ENCODE measurements at places on chromosomes 13 and 19. TPM values are rescaled to one million over a fixed set of nuclear protein-coding genes. Genes with fewer than 3 reads are reported as not detected.

C19orf73 gene
- polyA plus RNA-seq, result 0.74 TPM

TIMM50 gene
- polyA plus RNA-seq, result 77.8 TPM

CEACAM20 gene
- polyA plus RNA-seq, result not detected

ZNF266 gene
- polyA plus RNA-seq, result 48.4 TPM

FXYD1 gene
- 16.1 TPM for polyA plus RNA-seq

FFAR3 gene
- polyA plus RNA-seq, result not detected

ZNF443 gene
- polyA plus RNA-seq, result 12.8 TPM

FBXO27 gene
- 7.0 TPM for polyA plus RNA-seq

RFPL4AL1 gene
- not detected for polyA plus RNA-seq

ZNF714 gene
- polyA plus RNA-seq, result 20.7 TPM

GRCh38 chr19:51108805-51109146, 567 bp upstream of the CTU1 start:
- DNase-seq, result no peak

GRCh38 chr13:66402066-66402465, 828.1 kb downstream of the PCDH9 start:
- DNase-seq, result no peak

GRCh38 chr13:31962731-31963370, 68.7 kb upstream of the FRY start:
- no peak for DNase-seq

DNA sequence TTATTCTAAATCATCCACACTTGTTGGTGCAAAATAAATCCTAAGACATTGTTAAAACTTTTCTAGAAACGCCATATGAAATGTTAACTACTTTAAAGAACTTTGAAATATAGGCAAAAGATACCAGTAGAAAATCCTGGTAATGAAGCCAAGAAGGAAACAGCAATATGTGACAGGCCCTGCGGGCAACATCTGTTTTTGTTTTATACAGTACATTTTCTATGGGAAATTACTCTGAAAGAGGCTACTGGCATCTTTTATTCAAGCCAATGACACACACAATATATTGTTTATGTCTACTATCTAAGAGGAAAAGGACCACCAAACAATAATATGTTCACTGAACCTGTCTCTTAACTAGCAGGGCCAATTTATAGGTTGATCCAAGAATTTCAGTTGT, 829.7 kb downstream of the PCDH17 start:
- DNase-seq, result no peak

DNA sequence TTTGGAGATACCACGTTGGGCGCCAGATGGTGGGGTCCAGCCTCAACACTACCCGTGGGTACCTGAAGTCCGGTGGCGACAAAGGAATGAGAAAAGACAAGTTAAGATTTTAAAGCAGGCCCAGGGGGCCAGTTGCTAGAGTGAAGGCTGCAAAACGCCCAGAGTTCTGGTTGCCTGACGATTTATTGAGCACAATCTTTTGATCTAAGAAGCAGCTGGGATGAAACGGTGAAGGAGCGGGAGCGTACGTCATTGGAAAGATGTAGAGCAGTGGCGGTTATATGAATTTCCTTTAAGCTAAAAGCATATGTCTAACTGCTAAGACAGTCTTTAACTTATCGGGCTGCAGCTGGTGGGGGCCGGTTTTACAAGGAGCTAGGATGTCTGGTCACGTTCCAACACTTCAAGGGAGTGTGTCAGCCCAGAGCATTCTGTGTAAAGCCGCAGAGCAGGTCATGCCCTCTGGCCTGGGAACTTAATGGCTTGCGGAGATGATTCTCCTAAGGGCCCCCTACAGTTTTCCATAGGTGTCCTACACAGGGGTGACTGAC, 28.9 kb upstream of the EVI5L start:
- no peak for DNase-seq

GRCh38 chr13:20901668-20902437, 693 bp downstream of the XPO4 start:
- DNase-seq, result peak; percentile 9

GRCh38 chr19:33245948-33246708, 20.5 kb upstream of the SLC7A10 start:
- DNase-seq, result no peak

Measured in right renal cortex interstitium (tissue), 3 donors.